NCI-H1105 treated with DMSO at 0.1 percent for 48 hours (cell line): ENCODE measurements at places on chromosomes 2 and 18.

GRCh38 chr2:58667137-58667774 lies 426.1 kb upstream of the FANCL start:
- DNase-seq, result no peak

DNA sequence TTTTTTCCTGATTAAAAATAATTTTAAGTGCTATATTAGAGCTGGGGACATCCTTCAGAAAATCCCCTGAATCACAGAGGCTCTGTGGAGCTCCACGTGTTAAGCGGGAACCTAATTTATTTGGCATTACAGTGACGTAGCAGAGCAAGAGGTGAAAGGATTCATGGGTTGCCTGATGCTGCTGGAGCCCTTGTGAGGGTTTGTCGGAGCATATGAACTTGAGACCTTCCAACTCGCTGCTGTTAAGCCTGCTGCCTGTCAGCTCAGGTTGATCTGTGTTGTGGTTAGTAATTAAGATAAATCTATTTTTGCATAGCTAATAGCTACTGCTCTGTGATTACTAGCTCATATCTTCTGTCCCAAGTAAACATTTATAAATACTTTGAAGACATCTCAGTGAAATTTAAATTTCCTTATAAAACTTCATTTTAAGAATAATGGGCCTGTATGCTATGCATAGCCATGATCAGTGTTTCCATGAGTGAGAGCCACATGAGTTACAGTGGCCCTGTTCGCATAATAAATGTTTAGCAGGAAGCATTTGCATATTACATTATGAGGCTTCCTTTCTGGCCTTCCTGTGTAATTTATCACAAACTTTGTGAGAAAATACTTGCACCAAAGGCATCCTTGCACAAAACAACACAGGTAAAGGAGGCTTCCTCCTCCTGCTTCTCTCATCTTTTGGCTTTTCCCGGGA lies 438.9 kb downstream of the PTPRM start:
- DNase-seq, result no peak

GRCh38 chr18:49464718-49465598 lies 4.5 kb upstream of the DYM start:
- DNase-seq, result no peak

DNA sequence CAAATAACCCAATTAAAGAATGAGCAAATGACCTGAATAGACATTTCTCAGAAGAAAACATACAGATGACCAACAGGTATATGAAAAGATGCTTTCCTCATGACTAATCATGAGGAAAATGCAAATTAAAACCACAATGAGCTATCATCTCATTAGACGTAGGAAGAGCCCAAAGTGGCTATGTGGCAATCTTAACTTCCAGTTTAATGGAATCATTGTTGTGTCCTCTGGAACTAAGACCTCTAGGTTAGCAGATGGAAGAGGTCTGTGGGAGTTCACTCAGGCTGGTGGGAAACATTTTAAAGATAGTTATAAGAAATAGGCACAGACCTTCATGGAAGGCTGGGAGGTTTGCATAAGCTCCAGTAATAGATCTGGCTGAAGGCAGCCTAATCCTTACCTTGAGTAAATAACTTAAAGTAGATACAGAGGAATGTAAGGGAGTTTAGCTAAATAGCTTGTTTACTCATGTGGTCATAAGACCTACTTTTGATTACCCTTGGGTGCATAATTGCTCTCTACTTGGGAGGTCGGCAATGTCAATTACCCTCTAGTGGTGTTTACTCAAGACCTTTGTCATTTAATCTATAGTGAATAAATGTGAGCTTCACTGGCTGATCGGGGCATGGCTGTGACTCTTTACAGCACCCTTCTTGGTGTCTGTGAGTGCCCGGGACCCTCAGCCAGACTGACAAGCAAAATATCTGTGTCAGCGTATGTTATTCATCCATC lies 119.0 kb downstream of the GULP1 start:
- DNase-seq, result no peak

- DNase-seq, result no peak
These were observed 138.7 kb downstream of the MGAT5 start for GRCh38 chr2:134392442-134393074.

DNA sequence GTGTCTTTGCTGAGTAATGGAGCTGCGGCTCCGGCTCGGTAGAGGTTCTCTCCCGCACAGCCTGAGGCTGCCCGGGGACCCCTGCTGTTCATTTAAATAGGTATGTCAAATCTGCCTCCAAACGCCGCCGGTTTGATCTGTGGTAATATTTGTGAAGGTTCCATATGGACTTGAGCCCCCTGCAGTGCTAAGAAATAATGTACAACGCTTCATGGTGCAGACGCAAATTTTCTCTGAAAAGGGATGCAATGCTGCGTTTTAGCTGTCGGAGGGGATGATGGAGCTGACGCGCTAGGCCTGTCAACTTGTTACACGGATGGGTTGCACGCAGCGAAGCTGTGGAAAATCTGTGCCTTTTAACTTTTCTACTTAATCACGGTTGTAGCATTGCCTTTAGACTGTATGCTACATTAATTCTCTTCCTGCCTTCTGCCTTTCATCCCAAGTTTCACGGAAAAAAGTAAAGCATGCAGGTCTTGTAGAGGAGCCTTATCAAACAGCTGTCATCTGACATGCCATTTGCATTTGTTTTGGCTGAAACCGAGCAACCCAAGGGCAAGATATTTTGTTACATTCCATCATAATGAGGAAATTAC lies 43.2 kb downstream of the MRPS9 start:
- no peak for DNase-seq

GRCh38 chr18:8162802-8163201 lies 446.4 kb upstream of the RAB12 start:
- DNase-seq, result peak; percentile 69
